Activated T-cell treated with anti-CD3 and anti-CD28 coated beads for 48 hours (primary cell): ENCODE measurements at places on chromosomes 7 and 10.

- no peak for DNase-seq
Measured at GRCh38 chr7:40658729-40659128, 523.9 kb downstream of the SUGCT start.

DNA sequence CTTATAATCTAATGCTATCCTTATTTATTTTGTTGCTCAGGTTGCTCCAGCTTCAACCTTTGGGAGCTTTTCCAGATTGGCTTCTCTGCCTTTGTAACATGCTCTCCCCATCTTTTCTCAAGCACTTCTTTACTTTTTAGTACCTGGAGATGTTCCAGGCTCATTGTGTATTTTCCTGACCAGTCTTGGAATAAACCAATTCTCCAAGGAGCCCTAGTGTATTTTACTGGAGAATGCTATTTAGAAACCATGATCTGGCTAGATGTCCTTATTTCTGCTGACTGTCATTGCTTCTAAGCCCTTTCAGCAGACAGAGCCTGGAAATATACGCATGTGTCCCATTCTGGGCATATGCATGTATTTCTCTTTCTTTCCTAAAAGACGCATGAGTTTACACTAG, 95.7 kb downstream of the EMX2 start:
- no peak for DNase-seq

DNA sequence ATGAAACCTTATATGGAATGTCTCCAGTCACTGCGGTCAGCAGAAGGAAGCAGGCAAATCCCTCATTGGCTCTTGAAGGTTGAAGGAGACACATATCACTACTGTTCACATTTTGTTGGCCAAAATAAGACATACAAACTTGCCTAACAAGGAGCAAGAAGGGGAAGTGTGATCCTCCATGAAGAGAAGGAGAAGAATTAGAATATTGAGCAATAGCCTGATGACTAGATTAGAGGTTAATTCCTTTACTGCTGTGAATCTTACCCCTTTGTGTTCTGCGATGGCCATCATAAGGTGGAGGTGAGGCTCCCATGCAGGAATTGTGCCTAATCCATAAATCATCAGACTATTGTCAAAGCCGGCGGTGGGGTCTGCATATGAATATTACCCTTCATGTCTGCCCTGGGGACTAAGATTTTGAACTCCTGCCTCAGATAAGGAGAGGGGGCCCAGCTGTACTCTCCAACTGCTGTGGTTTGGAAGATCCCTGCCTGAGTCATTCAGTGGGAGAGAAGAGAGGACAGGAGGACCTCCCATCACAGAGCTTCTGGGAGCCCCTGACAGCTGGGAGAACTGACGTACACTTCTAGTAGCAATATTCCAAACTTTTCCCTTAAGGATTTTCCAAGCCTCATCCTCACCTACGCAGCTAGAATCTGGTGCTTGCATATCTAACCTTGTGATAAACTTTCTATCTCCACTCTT, 398.5 kb downstream of the REEP3 start:
- no peak for DNase-seq

DNA sequence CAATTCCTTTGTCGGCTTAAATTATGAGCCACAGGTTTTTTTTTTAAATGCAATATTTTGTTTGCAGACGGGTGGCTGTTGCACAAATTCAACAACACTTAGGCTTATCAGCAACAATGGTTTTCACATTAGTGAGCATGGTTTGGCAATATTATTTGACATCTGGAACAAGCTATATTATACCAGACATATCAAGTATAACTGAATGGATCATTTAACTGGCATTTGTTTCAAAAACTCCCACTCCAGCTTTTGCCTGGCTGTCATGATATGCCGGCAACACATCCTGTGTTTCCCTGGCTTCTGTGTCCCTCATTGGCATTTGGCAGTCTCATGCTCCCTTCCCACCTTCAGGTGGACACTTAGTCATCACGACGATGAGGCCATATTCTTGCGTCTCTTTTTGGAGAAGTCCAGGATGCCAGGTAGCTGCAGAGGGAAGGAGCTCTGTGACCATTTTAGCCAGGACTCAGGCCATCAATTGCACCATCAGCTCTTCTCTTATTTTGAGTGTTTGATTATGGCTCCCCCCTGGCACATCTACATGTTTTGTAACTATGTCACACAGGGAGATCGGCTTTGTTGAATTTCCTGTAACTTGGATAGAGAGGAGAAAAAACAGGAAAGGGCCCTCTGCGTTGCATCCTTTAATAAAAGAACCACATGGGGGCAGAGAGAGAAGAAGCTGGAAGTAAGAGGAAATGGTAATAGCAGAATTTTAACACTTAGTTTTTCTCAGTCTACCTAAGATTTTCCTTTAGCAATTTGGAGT, 413.9 kb downstream of the LRMDA start:
- DNase-seq, result no peak

- no peak for DNase-seq
Measured at GRCh38 chr7:44379366-44380188, 54.2 kb upstream of the CAMK2B start.

- no peak for DNase-seq
Measured at GRCh38 chr7:1646957-1647891, 22.9 kb upstream of the ELFN1 start.

GRCh38 chr7:113875224-113875623, 43.6 kb downstream of the PPP1R3A start:
- no peak for DNase-seq

DNA sequence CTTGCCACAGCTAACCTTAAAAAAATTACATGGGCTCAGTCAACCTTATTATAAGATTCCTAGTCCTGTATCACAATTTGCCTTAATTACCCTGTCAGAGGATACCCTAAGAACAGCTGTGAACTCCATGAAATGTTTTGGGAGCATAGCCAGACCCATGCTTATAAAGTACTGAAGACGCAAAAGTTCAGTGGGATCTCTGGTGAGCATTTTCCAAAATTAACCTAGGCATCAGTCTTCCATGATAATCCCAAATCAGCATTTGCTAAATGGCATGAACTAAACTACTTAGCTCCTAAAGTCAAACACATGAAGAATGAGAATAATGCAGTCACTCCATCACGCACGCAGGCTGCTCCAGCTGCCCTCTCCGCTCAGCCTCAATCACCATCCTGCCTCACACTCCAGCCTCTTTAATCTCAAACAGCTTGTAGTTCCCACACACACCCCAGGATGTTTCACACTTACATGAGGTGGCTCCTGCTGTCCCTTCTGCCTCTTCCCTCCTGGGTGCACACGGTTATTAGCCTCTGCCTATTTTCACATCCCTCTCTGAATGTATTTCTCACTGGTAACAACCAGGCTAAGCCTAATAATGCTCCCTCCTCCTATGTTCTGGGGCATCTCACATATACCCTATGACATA, 15.3 kb downstream of the IGF2BP3 start:
- no peak for DNase-seq

DNA sequence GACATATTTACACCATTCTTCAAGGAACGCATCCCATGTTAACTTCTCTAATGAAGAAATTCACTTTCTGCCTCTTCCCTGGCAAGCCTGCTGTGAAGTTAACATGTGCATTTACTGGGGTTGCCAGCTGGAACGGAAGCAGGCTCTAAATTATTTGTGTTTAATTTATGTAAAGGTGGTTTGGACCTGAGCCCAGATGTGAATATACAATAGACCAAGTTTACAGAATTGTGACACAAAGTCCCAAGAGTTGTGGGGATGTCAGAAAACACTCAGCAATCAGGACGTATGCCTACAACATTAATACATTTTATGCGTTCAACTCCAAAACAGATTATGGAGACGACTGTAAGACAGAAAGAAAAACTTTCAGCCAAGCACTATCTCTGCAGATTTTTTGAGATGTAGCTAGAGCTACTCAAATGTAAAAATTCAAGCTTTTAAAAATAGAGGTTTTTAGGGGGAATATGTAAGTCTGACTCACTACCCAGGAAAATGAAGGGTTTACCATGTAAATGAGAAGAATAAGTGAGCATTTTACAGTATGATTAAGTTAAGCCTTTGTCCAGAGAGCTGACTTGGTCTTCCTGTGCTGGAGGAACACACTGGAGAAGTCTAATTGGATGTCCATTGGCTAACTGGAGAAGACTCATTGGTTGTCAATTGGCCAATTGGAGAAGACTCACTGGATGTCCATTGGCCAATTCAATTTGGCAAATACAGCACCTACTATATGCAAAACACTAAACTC, 19.5 kb downstream of the NRP1 start:
- no peak for DNase-seq

GRCh38 chr7:50620433-50620832, 55.2 kb upstream of the DDC start:
- DNase-seq, result no peak

- no peak for DNase-seq
Measured at GRCh38 chr10:113613427-113613826, 50.4 kb downstream of the NRAP start.

- DNase-seq, result no peak
Measured at GRCh38 chr7:136692221-136692620, 176.2 kb upstream of the CHRM2 start.

DNA sequence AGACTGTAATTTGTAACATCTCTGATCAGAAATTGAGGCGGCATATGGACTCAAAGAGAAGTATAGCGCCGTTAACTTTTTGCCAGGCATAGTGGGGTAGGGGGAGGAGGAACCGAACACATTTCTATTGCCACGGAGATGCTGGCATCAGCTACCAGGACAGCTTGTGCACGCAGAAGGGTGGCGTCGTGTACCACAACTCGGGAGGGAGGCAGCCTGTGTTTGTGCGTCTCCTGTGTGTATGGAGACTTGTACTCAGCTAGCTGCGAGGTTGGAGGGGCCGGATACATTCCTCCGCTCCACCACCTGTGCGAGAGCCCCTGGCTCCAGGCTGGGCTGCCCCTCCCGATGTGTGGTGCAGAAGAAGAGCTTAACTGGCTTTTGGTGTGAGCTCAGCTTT, 634.8 kb downstream of the TYW1 start:
- no peak for DNase-seq

DNA sequence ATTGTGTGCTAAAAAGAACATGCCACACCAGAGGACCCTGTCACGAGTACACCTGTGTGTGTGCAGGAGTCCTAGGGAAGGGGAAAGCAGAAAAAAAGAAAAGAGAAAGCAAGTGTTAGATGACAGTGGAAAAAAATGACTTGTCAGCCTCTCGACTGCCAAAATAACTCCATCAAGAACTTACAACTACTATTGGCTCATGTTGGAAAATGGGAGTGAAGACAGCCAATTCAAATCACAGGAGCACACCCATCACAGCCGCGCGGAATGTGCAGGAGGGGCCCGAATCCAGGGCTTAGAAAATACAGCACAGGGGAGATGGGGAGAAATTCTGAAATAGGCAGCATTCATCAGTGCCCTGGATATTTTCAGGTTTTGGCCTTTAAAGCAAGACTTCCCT, 38.1 kb upstream of the FOXI2 start:
- DNase-seq, result no peak

DNA sequence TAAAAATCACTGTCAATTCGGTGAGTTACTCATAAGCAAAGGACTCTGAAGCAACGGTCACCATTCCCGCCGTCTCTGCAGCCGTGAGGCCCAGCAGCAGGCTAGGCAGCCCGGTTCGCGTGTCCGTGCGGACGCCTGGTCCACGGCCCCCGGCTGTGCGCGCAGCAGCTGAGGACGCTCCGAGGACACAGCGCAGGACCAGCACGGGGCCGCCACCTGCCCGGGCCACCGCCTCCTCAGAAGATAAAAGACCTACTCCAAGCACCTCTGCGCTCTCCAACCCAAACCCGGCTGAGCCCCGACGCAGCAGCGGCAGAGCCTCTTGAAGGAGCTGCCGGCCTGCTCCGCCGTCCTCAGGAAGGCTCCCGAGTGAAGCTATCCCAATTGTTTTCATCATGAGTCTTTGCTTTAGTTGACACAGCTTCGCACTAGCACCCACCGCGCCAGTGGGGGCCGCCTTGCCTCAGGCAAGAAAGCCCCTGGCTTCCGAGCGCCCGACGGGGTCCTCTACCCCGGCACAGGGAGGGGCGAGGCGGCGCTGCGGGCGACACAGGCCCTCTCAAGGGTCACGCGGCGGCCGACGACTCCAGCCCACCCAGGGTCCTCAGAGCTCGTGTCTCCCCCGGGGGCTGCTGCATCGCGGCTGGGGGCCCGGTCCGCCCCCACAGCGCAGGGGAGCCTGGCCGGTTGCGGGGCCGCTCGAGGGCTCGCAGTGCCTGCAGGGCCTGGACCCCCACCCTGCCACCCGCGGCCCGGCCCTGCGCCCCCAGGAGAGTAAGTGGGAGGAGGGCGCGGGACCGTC, 16.9 kb upstream of the GPR146 start:
- DNase-seq, result no peak
